ENCODE measurements at places on chromosomes 1 and 21.

- DNase-seq = no peak
Measured at GRCh38 chr1:61808968-61809367, 66.7 kb downstream of the PATJ start.

DNA sequence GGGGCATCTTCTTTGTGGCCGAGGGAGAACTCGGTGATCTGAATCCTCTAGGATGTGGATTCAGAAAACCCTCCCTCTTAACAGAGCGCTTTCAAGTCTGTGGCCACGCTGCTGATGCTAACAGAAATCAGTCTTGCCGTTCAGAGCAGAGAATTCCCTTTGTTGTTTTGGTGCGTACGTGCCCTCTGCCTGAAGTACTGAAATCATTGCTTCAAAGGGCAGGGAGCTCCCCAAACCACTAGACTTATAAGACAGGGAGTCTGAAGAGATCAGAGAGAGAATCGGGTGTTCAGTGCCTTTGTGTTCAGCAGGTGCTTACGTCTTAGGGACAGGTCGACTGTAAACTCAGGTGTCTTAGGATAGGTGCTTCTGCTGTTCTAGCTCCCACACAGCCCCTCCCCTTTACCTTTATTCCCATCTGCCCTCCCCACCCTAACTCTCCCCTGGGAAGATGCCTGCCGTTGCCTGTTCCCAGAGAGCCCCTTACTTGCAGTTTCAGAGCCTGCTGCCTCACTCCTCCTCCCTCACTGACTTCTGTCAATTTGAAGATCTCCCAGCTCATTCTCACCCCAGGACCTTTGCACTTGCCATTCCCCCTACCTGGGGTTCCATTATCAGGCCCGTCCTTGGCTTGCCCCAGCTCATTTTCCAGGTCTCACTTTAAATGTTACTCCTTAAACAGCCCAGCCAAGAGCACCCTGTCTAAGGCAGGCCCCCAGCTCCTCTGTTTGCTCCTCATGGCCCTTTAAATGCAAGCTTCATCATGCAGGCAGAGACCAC lies 143.0 kb downstream of the CAMTA1 start:
- DNase-seq = no peak

DNA sequence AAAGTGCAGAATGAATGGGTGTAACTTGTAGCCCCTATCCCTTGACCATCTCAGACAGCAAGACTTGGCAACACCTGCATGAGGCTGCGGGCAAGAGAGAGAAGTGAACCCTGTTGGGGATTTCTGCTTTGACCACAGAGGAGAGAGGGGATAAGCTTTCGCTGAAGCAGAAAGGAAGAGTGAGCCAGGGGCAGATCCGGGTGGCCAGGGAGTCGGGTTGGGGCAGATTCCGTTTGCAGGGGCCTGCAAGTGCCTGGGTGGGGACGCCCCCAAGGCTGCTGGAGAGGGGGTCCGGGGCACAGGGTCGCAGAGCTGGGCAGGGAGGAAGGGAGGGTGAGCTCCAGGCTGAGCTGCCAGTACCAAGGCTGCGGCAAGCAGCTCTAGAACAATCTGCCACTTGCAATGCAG lies 25.3 kb upstream of the PIK3CD start:
- no peak for DNase-seq

- no peak for DNase-seq
Measured at GRCh38 chr21:21301013-21301412, 302.8 kb downstream of the NCAM2 start.

All from renal cortical epithelial cell (primary cell).